Stimulated activated CD4-positive, alpha-beta T cell treated with anti-CD3 and anti-CD28 coated beads, Interleukin-15, amount 100 ng/mL, for 1 hour (primary cell): ENCODE measurements at places on chromosomes 3 and 15.

- no peak for DNase-seq
Measured at GRCh38 chr15:89088605-89089315, 504 bp downstream of the ABHD2 start.

- no peak for DNase-seq
Measured at GRCh38 chr15:58684036-58684710, 65.3 kb downstream of the ADAM10 start.

- DNase-seq = no peak
Measured at GRCh38 chr3:55162031-55162795, 234.4 kb upstream of the LRTM1 start.

DNA sequence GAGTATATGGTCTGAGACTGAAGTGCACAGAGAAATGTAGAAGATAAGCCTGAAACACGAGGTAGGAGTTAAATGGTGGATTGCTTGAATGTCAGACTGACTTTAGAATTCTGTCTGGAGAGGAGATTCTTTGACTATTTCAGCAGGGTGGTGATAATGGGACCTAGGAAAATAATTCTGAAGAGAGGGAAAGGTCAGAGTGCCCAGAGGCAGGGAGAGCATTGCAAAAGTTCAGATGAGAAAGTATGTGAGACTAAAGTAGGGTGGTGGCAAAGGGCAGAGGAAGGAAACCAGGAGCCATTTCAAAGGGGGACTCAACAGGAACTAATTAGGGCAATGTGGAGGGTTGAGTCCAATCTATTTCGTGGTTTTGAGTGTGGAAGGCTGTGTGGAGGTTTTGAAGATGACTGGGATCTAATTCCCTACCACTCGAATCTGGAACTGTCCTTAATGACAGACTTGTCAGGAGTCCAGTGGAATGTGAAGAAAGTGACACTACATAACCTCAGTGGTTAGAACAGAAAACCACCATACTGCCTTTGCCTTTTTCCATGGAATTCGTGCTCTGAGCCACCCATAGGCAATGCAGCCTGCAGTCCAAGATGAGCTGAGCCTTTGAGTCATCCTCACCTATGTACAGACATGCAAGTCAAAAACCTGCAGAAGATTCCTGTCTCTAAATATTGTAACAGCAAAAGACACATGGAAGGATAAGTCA lies 16.1 kb downstream of the CPOX start:
- no peak for DNase-seq

GRCh38 chr3:58570851-58571250 lies 6.3 kb downstream of the FAM107A start:
- DNase-seq = no peak

DNA sequence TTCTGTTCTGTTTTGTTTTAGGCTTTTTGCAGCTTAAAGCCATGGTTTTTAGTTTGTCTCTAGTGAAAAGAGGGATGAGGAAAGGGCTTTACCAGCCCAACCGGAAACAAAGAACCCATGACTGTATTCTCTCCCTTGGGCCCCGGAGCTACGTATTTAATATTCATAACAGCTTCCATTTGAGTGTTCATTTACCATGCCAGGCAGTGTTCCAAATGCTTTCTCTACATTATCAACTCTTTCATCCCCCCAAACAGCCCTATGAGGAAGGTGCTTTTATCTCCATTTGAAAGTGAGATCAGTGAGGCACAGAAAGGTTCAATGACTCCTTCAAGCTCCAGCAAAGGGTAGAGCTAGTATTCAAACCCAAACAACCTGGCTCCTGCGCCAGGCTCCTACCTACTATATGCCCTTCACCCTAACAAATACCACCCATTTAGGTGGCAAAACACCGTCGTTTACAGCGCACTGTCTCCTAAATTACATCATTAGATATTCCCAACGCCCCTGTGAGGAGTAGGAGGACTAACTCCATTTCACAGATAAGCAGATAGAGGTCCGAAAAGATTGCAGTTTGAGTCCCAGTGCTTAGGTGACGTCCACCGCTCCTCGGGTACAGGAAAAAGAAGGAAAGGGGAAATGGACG lies 27.9 kb downstream of the GTPBP8 start:
- no peak for DNase-seq

DNA sequence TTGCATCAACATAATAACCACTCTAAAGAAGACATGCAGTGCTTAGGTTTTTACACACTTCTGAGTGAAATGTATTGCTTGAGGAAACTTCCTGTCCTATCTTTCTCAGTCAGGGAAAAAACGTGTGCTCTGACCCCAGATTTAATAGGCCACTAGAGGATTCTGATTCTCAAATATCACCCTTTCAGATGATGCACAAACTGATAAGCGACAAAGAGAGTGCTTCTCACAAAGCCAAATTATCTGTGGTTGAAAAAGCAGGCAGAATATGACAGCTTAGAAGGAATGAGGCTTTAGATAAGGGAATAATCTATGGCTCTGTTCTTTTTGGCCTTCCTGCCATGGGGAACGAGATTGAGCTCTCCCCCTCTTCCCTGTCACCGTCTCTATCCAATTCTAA lies 583.4 kb upstream of the SGO1 start:
- DNase-seq = no peak

DNA sequence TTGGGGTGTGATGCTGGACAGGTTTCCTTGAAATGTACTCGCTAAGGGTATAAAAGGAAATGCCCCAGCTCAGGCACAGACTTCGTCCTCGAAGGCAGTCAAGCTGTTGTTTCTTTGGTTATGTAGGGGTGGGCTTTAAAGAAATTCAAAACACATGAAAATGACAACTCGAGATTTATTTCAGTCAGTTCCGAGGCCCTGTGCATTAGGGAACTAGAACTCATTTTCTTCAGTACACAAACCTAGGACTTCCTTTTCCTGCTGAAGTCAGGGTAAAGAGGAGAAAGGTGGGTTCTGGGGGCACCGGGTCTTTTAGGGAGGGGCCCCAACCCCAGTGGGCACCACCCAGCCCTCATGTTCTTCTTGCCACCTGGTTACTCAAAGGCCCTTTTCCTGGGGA lies 7.7 kb downstream of the CCR9 start:
- DNase-seq = no peak

DNA sequence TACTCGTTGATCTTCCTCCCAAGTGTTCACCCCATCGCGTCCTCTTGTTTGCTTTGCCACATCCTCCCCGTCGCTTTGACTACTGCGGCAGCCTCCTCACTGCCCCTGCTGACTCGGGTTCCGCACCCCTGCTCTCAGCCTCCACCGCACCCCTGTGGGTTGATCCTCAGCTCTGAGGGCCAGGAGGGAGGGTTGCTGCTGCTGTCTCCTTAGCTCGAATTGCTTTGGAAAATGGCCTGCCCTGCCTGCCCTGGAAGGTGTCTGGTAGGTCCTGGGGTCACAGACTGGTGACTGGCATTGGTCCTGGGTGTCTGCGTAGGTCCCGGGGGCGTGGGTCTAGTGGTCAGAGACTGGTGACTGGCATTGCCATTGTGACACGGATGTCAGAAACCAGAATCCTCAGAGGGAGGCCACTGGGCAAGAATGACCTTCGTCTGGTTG lies 9.4 kb downstream of the MUC4 start:
- DNase-seq = no peak

- no peak for DNase-seq
Measured at GRCh38 chr3:58150130-58150809, 60.5 kb downstream of the DNASE1L3 start.

GRCh38 chr15:79811406-79812405 lies 85.1 kb downstream of the MTHFS start:
- no peak for DNase-seq

DNA sequence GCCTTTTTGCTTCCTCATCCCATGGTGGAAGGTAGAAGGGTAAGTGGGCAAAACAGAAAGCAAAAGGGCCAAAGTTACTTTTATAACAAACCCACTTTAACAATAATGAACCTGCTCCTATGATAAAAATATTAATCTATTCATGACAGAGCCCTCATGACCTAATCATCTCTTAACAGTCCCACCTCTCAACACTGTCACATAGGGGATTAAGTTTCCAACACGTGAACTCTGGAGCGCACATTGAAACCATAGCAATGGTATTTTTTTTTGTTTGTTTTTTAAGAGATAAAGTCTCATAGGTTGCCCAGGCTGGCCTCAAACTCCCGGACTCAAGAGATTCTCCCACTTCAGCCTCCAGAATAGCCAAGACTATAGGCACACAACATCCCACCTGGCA lies 30.7 kb downstream of the KATNBL1 start:
- no peak for DNase-seq

GRCh38 chr3:156460206-156460611 lies 94.7 kb downstream of the SSR3 start:
- no peak for DNase-seq

- DNase-seq = no peak
Measured at GRCh38 chr3:119492128-119492527, 6.2 kb upstream of the TIMMDC1 start.

DNA sequence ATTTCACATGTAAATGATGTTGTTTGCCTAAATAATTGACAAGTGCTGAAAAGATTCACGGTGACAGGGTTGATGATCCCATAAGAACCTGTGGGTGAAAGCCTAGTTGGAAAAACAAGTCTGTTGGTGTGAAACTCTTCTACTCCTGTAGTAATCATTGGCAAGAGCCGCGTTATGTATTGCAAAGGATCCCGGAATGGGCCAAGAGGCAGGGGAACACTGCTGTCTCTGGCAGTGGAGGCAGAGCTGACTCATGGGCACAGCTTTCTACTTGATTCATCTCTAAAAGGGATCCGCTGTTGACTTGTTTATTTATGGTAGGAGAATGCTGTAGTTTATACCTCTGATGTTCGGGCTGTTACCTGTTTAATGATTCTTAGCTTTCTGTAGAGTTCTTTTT lies 63.1 kb downstream of the MAP6D1 start:
- no peak for DNase-seq

DNA sequence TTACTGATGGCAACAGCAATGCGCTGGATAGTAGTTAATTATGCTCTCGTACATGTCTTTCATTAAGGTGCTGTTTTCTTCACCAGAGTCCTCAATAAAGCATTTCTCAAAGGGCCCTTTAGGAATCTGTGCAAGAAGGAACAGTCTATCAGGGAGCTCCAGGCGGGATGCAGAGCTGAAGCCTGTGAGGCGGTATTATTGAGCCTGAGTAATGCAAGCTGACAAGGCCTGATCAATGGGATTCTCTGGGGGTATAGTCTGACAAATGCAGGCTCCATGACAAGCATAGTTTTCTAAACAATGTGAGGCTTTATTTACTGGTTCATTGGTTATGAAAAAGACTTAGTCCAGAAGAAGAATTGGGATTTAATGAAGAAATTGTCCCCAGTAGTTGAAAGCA lies 530.9 kb upstream of the CBLB start:
- no peak for DNase-seq

- no peak for DNase-seq
Measured at GRCh38 chr15:26421065-26421464, 351.8 kb downstream of the GABRB3 start.

GRCh38 chr3:113590983-113591382 lies 58.6 kb downstream of the SIDT1 start:
- no peak for DNase-seq

- DNase-seq = no peak
Measured at GRCh38 chr3:105997800-105998526, 129.2 kb upstream of the CBLB start.

- DNase-seq = no peak
Measured at GRCh38 chr3:179660872-179661271, 8.0 kb downstream of the USP13 start.

DNA sequence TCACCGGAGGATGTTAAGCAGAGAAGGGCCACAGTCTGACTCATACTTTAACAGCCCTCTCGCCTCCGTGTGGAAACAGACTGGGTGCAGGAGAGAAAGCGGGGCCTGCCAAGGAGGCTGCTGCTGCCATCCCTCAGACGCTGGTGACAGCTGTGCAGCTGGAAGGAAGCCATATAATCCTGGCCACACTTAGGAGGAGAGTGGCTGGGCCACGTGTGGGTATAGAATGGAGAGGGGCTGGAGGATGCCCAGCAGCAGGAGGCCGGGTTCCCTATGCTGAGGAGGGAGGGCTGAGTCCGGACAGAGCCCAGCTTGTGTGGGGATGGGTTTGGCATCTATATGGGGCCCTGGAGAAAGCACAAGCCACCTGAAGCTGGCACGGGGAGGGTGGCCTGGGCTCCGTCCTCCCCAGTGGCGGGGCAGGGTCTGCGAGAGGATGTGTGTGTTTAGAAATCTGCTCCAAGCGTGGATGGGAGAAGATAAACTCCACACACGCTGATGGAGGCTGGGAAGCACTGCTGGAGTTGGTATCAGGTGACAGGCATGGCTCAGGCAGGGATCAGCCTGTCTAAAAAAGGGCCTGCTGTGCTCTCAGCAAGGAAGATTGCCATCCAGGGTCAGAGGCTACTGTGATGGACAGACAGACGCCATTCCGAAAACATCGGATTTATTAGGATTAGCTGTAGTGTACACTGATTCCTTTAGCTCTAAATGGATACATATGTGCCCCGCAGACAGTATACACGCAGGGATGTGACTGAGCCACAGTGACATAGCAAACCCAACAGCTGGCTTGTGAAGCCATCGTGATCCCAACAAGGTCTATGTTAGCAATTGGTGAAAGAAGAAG lies 15.9 kb downstream of the ABTB1 start:
- DNase-seq = no peak

DNA sequence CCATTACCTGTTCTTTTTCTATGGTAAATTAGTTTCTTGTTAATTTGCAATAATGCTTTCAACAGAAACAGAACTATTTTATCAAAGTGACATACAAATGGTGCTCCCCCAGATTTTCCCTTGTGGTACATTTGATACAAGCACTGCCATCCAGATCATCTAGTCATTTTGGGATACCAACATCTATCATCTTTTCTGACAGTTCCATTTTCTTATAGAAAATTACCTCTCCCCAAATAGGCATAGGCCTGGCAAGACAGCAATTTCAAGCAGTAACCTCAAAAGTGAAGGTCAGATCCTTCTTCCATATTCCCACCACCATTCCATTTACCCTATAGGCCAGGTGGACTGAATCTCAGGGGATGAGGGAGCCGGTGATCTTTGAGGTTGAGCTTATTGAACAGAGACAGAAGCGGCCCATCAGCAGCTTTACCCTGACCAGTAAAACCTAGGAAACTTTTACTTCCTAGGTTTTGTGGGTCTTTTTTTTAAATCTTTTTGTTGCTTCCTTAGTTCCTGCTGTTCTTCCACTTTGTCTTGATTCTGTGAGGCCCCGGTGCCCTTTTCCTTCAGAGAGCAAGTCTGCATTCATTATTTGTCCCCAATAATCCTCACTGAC lies 3.1 kb upstream of the PLD1 start:
- no peak for DNase-seq

DNA sequence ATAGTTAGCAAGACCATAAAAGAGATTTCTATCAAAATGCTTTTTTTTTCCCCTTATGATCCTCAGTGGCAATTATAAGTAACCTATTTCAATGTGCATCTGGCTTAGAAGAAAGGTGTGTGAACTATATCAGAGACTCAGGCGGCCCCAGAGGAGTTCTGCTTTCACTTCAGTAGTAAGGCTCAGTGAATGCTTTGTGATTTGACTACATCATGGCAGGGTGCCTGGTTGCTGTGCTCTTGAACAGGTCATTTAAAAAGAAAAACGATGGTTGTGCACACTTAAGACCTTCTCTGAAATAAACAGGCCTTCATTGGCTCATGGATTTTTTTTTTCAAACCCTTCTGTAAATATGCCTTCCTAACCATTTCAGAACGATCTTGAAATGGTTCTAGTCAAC lies 400.4 kb upstream of the RARB start:
- no peak for DNase-seq

GRCh38 chr3:146523531-146523930 lies 20.9 kb downstream of the PLSCR1 start:
- no peak for DNase-seq
